Stimulated activated CD8-positive, alpha-beta memory T cell treated with anti-CD3 and anti-CD28 coated beads, Interleukin-2, amount 100 ng/mL, for 1 hour (primary cell): ENCODE measurements at places on chromosomes 3 and 15.
A peak's percentile ranks its signal among the peaks of the same experiment; 100 is the strongest.

DNA sequence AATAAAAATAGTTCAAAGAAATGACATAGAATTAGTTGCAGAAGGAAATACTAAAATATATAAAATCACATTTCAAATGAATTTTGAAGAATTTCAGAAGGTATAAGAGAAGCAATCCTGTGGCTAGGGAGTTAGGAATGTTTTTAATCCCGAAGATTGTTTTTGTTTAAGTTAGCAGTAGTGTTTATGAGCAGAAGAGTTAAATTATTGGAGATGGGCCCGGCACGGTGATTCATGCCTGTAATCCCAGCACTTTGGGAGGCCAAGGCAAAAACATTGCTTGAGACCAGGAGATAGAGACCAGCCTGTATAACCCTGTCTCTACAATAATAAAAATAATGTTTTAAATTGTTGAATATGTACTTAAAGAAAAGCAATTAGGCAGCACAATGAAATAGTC is 432.5 kb downstream of the MFSD1 start:
- no peak for DNase-seq

DNA sequence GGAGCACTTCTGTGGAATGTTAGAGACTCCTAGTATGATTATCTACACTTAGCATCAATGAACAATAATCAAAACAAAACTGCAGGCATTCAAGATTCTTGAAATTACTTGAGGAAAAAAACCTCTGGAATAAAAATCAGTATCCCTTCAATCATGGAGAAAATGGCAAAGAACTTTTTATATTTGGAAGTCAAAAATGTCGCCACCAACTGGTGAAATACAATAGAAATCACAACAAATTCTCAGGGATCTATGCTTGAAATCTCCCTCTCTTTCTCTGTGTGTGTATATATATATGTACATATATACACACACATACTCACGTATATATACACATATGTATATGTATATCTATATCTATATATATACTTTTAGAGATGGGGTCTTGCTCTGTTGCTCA is 378.9 kb upstream of the ALCAM start:
- DNase-seq: no peak

- DNase-seq: no peak
Measured at GRCh38 chr3:111610189-111610588, 15.0 kb upstream of the ZBED2 start.

DNA sequence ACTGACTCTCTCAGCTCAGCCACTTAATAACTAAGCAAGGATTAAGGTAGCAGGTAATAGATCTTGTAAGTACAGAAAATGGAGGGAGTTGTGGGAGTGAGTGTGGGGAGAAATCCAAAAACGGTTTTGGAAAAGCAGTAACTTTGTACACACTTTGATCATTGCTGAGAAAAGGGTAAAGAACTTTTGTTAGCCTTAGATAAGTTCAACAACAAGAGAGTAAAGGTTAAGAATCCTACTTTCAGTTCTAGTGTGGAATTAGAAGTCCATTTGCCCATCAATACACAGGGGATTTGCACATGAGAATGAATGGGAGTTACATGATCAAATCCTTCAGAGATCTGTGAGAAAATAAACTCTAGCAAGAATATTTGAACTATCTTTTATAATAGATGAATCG is 528.7 kb downstream of the SOX2 start:
- no peak for DNase-seq

- no peak for DNase-seq
Measured at GRCh38 chr3:114528517-114528916, 234.7 kb downstream of the TIGIT start.

GRCh38 chr15:85785887-85786780 is 8.6 kb downstream of the KLHL25 start:
- DNase-seq: no peak

DNA sequence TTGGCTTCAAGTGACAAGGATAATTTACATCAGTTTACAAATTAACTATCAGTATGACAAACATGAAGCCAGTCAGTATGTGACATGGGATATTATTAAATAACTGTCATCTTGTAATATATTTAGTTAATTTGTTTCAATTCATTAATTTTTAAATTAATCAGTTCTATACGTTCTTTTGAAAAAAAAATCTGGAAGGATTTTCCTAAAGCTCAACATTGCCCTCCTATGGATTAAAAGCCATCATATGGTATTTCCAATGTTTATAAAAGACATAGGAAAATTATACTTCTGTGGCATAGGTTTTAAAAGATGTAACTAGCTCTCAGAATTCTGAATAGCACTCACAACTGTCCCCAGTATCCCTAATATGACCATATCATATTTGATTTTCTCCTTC is 134.4 kb downstream of the PLOD2 start:
- DNase-seq: no peak

- DNase-seq: no peak
Measured at GRCh38 chr3:129230311-129231019, 18.9 kb upstream of the COPG1 start.

DNA sequence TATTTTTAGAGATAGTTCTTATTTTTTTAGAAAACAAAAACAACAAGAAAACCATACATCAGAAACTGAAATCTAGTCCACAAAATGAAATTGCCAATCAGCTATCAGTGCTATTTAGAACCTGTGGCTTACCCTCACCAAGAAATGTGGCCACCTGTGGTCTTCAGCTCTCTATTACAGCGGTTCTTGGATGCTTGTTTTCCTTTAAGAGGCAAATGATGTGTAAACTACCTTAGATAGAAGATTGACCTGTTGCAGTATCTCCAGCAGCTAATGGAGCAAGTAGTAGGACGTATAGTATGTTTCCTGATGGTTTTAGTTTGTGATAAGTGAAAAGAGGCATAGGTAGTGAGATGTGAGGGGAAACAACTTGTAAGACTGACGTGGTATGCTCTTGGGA is 21.2 kb downstream of the TFG start:
- no peak for DNase-seq

GRCh38 chr3:64270866-64271260 is 45.6 kb upstream of the PRICKLE2 start:
- no peak for DNase-seq

- DNase-seq: no peak
Measured at GRCh38 chr3:41295740-41296139, 96.4 kb downstream of the CTNNB1 start.

GRCh38 chr3:105343991-105344390 is 22.7 kb upstream of the ALCAM start:
- DNase-seq: no peak

- DNase-seq: no peak
Measured at GRCh38 chr15:69663982-69664381, 211.4 kb downstream of the RPLP1 start.

GRCh38 chr3:127750226-127751031 is 71.9 kb downstream of the MGLL start:
- no peak for DNase-seq

DNA sequence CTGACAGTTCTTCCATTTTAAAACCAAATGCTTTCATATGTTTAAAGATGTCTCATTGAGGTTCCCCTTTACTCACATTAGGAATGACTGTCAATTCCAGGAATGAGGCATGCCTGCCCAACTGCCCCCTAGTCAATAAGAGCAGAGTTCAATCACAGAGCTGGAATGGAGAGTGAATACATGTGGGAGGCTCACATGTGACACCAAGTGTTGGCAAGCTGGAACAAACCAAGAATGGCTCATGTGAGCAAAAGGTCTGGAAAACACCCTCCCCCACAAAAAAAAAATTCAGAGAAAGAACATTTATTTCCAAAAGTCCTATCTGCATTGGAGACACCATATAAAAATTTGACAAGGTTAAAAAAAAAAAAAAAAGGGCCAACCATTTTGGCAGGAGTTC is 3.7 kb downstream of the PBRM1 start:
- no peak for DNase-seq

DNA sequence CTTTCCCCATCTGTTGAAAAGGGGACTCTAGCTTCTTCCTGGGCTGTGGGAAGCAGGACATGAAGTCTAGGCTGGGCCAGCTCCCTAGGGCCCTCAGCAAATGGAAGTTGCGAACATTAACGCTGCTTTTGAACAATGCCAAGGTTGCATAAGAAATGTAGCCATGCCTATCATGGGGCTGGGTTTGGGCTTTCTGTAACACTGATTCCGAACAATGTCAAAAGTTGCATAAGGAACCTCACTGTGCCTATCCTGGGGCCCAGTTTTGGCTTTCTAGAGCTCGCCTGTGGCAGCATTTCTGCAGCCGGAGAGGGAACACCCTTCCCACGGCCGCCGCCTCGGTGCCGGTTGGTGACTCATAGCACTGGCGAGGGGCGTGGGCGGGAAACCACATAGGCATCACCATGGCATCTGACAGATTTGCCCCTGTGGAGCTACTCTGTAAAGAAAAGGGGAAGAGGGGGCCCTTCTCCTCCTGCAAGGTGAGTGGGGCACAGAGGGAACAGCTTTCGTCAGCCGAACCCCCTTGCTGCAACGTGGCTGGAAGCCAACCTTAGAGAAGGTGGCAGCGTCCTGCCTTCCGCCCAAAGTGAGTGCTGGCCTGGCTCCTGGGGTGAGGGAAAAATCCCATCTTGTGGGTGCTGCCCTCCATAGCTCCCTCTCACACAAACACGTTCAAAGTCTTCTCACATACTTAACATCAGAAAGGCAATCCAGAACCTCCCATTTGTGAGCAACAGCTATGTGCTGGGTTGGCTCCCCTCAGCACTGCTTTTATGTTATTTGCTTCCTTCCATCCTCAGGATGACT is 46.6 kb upstream of the ATP2B2 start:
- peak; percentile 60 for DNase-seq

- DNase-seq: no peak
Measured at GRCh38 chr15:83474578-83474977, 27.4 kb downstream of the SH3GL3 start.

DNA sequence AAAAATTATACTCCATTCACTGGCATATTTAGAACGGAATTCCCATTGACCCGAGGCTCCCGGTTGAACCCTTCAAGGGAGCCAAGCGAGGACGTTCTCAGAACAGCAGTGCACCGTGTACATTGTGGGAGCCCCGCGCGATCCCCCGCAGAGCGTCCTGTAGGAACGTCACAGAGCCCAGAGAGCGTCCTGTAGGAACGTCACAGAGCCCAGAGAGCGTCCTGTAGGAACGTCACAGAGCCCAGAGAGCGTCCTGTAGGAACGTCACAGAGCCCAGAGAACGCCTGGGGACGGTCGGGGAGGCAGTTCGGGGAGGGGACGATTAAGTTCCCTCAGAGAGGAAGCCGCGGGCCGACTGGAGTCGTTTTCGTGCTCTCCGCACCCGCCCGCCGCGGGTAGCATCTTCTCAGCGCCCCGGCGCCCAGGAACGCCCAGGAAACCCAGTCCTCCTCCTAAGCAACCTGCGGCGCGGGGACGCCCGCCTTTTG is 506 bp upstream of the ATP1B3 start:
- peak; percentile 56 for DNase-seq

GRCh38 chr3:21544076-21544462 is 206.9 kb downstream of the ZNF385D start:
- DNase-seq: no peak

DNA sequence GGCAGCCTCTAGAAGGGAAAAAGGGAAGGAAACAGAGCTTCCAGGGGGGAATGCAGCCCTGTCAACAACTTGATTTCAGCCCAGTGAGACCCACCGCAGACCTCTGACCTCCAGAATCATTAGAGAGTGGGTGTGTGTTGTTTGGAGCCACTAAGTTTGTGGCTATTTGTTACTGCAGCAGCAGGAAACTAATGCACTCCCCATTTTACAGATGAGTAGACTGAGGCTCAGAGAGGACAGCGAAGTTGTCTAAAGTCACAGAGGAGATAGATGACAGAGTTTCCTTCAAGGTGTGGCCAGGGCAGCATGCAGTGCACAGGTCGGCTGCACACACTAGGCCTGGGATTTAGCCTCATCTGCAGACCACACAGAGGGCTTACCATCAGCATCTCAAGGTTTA is 81.8 kb upstream of the ALDH1L1 start:
- DNase-seq: no peak

DNA sequence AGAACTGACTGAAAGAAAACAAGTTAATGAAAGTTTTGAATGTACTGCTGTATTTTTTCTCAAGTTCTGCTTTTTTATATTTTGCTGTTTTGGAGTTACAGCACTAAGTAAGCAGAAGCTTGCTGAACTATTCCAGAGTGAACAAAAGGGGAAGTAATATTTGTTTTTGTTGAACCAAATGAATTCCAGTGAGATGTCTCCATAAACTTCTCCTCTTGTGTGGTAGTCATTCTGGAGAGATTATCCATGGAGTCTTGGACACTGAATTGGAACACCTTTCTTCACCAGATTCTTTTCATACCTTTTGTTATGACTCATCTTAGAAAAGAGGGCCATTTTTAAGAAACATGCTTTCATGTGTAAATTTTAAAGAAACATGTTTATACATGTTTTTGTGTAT is 8.8 kb downstream of the ANKUB1 start:
- DNase-seq: no peak

DNA sequence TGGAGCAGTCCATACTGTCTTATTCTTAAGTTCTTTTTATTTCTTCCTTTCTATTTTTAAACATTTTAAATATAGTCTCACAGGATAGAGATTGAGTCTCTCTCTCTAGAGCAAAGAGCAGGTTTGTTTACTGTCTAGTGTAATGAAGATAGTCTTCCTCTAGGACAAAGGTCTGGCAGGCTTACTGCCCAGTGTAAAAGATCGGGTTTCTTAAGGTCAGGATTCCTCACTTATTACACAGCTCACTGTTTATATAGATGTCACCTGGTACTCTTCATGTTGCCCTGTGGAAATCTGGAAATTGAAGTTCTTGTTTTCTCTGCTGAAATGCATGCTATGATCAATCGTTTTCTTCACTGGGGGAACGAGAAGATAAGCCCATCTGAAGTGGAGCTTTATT is 76.0 kb downstream of the ZBBX start:
- DNase-seq: no peak

DNA sequence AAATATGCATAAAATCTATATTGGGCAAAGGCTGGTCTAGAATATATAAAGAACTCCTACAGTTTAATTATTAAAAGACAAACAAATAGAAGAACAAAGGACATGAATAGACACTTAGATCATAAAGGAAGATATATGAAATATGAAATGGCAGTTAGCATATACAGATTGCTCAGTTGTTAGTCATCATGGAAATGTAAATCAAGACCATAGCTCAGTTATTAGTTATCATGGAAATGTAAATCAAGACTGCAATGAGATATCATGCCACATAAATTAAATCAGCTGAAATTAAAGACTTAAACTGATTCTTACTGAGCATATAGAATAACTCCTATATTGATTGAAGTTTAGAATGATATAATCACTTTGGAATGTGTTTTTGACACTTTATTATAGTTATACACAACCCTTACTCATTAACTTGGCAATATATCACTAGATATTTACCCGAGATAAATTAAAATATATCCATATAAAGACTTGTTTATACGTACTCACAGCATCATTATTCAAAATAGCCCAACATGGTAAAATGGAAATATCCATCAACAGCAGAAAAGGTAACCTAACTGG is 45.2 kb upstream of the GOLGA8B start:
- DNase-seq: no peak

- DNase-seq: no peak
Measured at GRCh38 chr3:69212411-69213160, 90.2 kb upstream of the LMOD3 start.

- no peak for DNase-seq
Measured at GRCh38 chr3:126961191-126961790, 21.6 kb upstream of the PLXNA1 start.
